ENCODE measurements at places on chromosomes 1 and 21.

DNA sequence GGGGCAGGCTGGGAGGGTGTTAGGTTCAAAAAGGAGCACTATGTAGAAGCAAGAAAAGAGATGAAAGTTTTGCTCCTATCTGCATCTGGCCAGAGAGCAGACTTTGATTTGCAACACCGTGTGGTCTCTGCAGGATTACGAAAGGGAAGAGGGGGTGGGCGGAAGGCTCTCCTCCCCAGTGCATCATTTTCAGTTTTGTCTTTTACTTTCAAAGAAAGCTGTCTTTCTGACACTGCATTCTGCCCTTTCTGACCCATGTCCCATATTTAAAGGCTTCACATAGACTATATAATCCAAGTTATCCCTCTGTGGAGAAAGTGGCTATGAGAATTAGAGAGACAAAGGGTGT is 126.5 kb downstream of the RHOU start:
- DNase-seq = no peak

DNA sequence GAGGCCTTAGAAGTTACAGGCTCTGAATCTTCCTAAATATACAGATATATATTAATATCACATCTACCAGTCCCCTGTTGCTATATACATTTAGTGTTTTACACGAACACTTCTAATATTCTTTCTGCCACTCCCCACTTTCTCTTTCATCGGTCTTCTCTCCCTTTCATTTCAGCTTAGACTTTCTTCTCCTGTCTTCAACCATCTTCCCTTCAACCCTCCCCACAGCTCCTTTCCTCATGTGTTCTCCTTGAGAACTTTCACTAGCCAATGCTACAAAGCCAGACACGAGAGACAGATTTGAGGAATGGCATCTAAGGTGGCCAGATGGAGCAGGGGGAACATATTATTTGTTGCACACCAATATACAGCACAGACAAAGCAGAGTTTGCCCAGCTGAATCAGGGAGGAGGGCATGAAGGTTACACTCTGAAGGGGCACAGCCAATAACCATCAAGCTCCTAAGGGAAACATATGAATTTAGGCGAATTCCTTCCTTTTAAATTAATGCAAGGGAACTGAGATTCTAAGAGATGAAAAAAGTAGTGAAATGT is 84.1 kb upstream of the LBR start:
- DNase-seq = no peak

- DNase-seq = no peak
These were observed 467.4 kb downstream of the COL11A1 start for GRCh38 chr1:102640872-102641271.

DNA sequence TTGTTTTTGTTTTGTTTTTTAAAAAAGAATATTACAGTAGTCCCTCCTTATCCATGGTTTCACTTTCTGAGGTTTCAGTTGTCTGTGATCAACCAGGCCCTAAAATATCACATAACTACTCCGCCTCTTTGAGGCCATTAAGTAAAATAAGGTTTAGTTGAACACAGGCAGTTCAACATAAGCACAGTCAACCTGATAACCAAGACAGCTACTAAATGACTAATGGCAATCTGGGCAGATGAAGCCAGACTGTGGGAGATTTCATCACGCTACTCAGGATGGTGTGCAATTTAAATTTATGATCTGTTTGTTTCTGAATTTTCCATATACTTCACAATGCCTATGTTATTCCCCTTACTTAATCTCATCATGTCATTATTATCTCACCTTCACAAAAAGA is 30.1 kb downstream of the LDLRAD1 start:
- DNase-seq = no peak

Measured in left hindlimb (tissue), 1 donor.